Activated T-cell treated with anti-CD3 and anti-CD28 coated beads, Interleukin-2, amount 50 U/mL, for 72 hours (primary cell): ENCODE measurements at places on chromosomes 16 and 17.
A peak's percentile ranks its signal among the peaks of the same experiment; 100 is the strongest.

DNA sequence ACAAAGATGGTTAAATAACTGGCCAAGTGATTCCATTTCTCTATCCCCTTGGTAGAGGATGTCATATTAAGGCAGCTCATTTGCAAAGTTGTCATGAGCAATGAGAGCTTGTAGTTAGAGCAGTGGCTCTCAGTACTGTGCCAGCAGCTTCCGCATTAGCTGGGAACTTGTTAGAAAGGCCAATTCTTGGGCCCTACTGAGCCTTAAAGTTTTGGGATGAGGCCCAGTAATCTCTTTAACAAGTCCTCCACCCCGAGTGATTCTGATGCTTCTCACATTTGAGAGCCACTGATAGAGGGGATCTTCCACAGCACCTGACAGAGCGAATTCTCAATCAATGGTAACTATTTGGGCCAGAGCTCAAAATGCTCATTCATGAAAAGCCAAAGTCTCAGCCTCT is 20.2 kb upstream of the CCL1 start:
- no peak for DNase-seq

DNA sequence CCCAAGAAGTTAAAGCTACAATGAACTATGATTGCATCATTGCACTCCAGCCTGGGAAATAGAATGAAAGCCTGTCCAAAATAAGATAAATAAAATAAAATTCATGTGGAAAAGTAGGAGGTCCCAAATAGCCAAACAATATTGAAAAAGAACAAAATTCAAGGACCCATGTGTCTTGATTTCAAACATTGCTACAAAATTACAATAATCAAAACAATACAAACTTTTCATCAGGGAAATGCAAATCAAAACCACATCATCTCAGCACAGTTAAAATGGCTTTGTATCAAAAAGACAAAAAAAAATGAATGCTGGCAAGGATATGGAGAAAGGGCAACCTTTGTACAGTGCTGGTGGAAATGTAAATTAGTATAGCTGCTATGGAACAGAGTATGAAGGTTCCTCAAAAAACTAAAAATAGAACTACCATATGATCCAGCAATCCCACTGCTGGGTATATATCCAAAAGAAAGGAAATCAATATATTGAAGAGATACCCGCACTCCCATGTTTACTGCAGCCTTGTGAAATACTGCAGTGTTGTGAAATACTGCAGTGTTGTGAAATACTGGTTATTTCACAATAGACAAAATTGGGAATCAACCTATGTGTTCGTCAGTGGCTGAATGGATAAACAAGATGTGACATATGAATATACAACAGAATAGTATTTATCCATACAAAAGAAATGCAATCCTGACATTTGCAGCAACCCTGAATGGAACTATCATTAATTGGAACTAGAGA is 24.5 kb upstream of the ZNF287 start:
- DNase-seq: no peak

DNA sequence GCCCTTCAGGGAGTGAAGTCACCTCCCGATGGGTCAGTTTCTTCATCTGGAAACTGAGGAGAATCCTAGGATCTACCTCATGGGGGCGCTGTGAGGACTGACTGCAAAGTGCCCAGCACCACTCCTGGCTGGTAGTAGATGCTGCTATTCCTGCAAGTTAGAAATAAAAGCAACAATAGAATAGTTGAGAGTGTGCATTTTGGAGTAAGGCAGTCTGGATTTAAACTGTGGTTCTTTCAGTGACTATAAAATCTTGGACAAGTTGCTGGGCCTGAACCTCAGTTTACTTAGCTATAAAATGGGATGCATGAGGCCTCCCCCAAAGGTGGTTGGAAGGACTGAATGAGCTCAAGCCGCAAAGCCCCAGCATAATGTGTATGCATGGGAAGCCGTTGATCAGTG is 70.6 kb downstream of the CYB5B start:
- DNase-seq: peak; percentile 63

- DNase-seq: no peak
Measured at GRCh38 chr17:76449126-76449525, 3.8 kb downstream of the UBE2O start.

DNA sequence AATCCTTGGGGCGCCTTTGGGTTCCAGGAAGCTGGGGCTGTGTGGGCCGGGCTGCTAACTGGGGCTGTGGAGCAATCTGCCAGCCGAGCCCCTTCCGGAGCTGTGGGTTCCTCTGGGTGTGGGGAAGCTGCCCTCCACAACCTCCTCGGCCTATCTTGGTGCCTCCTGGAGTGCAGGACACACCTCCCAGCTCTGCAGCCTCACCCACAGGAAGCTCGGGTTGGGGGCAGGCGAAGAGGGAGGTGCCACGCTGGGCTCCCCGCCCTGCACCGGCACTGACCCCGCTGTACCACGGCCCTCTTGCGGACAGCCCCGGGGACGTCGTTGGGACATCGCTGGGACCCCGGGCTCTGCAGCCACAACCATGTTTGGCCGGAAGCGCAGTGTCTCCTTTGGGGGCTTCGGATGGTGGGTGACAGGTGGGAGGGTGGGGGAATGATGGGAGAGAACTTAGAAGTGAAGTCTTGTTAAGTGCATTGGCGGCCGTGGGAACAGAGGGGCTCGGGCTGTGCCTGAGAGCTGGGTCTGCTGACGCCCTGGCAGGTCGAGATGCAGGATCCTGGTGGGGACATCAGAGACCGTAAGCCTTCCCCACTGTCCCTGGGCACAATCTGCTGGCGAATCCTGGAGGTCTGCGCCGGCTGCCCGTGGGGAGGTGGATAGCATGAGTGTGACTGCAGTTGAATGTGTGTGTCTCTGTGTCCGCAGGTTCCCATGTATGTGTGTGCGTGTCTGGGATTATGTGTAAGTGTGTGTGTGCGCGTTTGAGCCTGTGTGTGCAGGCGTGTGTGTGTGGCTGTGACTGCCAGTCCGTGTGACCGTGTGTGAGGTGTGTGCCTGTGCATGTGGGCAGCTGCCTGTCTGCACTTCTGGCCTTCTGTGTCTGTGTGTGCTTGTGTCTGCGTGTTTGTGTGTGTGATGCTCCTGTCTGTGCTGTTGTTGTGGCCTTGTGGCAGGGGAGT is at the start of gene RAP1GAP2:
TSS of gene RAP1GAP2 (plus strand) at position 275 of the 962 bp plus-strand sequence. CDS start at position 365, 90 bp downstream.
- DNase-seq: peak; percentile 60

DNA sequence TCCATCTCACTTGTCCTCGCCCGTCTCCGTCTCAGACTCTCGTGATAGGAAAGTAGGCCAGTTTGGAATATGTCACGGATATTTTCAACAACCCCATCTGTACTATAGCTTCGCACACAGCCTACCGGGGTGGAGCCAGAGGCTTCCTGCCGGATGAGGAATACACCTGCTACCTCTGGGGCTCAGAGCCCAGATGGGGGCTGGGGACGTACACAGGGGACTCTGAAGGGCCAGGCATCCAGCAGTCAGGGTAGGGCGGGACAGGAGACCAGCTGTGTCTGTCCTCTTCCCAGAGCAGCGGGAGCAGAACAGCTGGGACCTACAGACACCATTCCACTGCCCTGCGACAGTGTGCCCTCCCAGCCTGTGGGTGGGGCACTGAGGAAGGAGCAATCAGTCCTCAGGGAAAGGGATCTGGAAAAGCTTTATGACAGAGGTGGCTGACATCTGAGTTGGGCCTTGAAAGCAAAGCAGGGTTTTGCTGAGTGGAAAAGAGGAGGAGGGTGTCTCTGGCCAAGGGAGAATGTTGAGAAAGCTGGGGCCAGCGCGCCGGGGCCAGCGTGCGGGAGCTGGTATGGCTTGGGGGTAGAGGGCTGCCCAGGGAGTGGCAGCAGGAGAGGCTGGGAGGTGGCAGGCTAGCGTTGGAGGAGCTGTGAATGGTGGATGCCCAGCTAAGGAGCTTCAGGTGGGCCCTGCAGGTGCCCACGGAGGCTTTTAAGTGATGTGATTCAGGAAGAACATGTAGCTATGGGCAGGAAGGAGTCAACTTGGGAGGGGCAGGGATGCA is 11.5 kb upstream of the SRCIN1 start:
- DNase-seq: no peak

GRCh38 chr17:19345067-19345460 is 17.5 kb downstream of the B9D1 start:
- no peak for DNase-seq

- DNase-seq: no peak
Measured at GRCh38 chr17:62631936-62632924, 4.8 kb downstream of the MRC2 start.

DNA sequence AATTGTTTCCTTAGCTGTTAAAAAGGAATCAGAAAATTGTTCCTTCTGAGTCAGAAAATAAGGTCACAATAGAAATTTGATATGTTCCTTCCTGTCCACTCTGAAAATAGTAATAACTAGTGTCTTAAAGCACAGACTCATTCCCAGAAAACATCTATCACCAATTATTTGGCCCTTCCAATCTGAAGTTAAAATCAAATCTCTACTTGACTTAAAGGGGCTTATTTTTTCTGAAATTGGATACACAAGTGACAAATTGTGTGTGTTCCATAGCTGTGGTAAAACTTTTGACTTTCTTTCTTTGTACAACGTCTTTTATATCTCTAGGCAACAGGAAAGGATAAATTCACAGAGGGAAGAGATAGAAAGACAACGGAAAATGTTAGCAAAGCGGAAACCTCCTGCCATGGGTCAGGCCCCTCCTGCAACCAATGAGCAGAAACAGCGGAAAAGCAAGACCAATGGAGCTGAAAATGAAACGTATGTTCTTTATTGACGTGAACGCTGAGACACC is 54.5 kb upstream of the MRC2 start:
- no peak for DNase-seq

DNA sequence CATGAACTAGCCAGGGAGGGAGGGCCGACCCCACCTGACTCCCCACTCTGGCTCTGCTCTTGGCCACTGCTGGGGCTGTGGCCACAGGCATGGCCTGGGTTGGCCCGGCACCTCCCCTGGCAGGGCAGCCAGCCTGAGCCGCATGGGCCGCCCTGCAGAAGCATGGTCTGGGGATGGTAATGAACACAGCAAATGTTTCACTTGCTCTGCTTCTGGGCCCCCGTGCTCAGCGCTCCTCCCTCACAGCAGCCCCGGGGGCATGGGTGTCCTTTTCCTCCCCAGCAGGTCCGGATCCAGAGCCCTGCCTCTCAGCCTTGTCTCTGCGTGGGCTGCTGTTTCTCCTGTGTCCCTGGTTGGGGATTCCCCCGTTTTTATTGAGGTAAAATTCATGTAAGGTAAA is 30.9 kb upstream of the KCNJ12 start:
- DNase-seq: no peak

- DNase-seq: no peak
Measured at GRCh38 chr17:35932586-35932985, 2.0 kb upstream of the RDM1 start.

- DNase-seq: no peak
Measured at GRCh38 chr17:9206741-9207332, 185.5 kb downstream of the NTN1 start.

- peak; percentile 74 for DNase-seq
Measured at GRCh38 chr17:28549236-28550132, 2.9 kb downstream of the UNC119 start.

GRCh38 chr16:79929260-79929965 is 328.9 kb upstream of the MAF start:
- no peak for DNase-seq

DNA sequence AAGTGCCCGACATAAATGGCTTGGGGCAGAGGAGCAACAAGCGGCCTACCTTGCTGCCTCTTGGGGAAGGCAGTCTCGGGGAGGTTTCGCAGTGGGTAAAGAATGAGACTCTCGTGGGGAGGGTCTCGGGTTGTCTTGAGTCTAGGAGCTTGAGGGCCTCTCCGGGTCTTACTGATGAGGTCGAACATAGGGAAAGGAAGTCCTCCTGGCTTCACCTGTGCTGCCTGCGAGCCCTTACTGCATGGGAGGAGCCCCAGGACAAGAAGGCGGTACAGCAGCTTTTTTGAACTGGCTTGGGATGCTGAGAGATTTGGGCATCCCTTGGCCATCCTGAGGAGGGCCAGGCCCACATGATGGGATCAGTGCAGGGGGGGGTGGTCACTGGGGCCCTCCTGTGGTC is 71.4 kb downstream of the SPECC1 start:
- DNase-seq: no peak

DNA sequence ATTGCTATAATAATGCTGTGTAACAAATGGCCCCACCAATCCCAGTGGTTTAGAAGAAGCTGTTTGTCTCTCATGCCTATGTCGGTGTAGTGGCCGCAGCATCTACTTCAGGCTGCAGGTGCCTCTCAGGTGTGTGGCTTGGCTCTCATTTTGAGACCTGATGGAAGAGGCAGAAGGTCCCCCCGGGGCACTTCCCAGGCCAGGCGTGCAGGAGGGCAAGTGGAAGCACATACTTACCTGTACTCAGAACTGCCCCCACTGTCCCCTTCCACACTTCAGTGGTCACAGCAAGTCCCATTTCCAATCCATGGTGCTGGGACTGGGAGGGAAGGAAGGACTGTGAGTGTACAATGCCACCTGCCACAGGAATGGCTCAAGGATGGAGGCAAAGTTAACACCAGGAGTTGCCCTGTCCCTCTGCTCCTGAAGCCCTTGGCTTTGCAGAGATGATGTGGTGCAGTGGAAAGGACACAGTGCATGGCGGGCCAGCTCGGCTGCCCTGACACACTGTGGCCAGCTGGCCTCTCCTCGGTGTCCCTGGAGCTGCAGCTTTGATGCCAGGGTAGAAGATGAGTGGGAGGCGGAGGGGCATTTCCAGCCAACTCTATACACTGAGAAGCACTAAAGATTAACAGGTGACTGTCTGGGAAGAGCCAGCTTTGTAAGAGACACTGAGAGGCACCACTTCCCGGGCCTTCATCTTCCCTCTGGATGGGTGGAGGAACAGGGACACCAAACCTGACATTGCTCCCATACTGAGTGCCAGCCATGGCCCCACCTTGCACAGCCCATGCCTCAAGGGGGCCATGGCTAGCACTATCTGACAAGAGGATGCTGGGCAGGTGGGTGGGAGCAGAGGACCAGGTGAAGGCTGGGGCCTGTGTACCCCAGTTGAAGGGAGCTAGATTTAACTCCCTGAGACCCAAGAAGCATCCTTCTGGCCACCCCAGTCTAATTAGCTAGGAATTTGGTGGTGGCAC is 105.9 kb downstream of the METRNL start:
- DNase-seq: no peak

- DNase-seq: no peak
Measured at GRCh38 chr17:43114151-43114552, 11.0 kb downstream of the BRCA1 start.

- no peak for DNase-seq
Measured at GRCh38 chr17:81486199-81486810, 26.3 kb downstream of the ACTG1 start.

GRCh38 chr16:57732037-57732436 is 3.5 kb upstream of the KATNB1 start:
- DNase-seq: no peak

DNA sequence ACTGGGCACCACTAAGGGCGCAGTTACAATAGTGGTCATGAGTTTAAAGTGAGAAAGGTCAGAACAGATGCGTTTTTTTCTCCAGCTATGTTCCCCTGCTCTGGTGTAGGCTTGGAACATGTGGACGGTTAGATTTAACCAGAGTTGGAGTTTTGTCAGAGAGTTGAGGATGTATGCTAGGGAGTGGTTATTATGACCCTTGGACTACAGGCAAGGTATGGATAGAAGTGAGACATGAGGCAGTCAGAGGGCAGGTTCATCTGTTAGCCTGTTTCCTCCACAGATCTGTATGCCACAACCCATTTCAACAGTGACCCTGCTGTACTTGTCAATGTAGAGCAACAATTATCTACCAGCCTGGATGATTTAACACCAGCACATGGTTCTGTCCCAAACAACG is 22.6 kb downstream of the TPPP3 start:
- no peak for DNase-seq

- DNase-seq: no peak
Measured at GRCh38 chr17:45977976-45978626, 20.9 kb upstream of the STH start.
